ENCODE measurements at places on chromosomes 5 and 9.

- DNase-seq: peak; percentile 16
Observed at GRCh38 chr9:107246259-107247254, 36.5 kb upstream of the RAD23B start.

DNA sequence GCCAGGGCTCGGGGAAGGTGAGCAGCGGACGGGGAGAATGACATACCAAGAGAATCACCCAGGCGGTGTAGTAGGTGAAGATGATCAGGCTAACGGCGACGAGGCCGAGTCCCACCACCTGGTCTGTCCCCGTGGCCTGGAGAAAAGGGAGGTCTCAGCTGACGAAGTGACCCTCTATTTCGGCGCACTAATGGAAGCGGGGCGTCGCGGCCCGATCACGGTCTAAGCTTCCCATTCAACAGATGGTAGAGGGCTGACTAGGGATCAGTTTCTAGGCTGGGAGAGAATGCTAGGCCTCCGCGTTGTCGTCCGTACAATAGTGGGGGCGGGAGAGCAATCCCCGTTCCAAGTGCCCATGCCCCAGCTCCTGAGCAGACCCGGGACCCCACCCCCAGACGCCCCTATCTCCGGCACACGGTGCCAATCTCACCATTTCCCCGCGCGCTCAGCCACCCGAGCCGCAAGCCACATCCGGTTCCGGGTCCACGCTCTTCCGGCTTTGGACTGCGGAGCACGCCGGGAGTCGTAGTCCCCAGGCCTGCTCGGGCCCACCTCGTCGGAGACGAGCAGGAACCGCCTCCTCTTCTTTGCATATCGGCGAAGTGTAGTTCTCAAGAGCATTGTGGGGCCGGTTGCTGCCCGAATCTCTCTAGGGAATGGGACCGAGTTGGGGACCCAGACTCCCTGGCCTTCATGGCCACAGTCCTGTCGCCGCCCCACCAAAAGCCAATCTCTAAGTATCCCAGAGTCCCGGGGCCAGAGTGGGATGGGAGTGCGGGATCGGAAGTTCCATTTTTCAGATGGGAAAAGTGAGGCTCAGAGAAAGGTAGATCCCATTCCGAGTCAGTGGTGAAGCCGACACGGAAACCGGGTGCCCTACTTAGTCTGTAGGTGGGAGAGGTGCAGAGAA lies at the start of gene DPM2:
DPM2 (minus strand) TSS at position 467 of the 910 bp plus-strand sequence; CDS start at position 433, 34 bp downstream.
- DNase-seq: peak; percentile 86

GRCh38 chr5:26390608-26391007 lies 647.8 kb downstream of the CDH9 start:
- DNase-seq: no peak

DNA sequence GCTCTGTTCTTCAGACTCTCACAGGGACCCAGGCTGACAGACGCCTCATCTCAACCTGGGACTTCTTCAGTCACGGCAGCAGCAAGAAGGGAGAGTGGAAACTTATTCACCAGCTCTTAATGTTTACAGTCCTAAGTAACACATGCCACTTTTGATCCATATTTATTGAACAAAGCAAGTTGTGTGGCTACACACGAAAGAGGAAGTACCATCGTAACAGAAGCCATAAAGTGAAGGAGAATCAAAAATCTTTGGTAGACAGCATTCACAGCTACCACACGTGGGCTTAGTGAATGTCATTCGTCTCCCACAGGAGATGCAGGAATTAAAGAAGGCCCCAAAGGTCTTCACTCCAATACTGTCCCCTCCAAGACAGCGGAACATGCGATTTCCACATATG lies 582.6 kb downstream of the CETN3 start:
- no peak for DNase-seq

GRCh38 chr9:16030528-16031185 lies 477.8 kb downstream of the CCDC171 start:
- DNase-seq: peak; percentile 1

- no peak for DNase-seq
Observed at GRCh38 chr5:52705720-52706119, 82.0 kb upstream of the ITGA1 start.

- no peak for DNase-seq
Observed at GRCh38 chr5:101590384-101590783, 687.3 kb upstream of the ST8SIA4 start.

DNA sequence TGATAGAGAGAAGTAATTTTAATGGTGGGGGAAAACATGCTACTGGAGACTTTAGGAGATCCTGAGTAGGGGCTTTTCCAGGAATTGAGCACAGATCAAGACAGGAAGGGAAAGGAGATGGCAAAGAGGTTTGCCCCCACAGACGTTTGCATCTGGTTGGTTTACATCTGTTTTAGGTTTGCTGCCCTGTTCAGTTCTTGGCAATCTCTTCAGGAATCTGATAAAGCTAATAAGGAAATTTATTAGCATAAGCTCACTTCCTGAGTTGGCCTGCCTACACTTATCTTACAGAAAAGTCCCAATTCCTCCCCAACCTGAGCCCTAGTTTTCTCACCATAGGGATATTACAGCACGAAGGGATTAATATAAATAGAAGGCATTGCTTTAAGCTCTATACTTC lies 3.4 kb upstream of the CFAP95 start:
- DNase-seq: no peak

Data from suppressor macrophage treated with lipopolysaccharide for 4 hours (primary cell).